ENCODE measurements at places on chromosomes 3 and 15.

- DNase-seq, result no peak
Observed at GRCh38 chr3:139728414-139728813, 50.6 kb upstream of the NMNAT3 start.

GRCh38 chr15:99210334-99210733 is 39.0 kb downstream of the TTC23 start:
- no peak for DNase-seq

DNA sequence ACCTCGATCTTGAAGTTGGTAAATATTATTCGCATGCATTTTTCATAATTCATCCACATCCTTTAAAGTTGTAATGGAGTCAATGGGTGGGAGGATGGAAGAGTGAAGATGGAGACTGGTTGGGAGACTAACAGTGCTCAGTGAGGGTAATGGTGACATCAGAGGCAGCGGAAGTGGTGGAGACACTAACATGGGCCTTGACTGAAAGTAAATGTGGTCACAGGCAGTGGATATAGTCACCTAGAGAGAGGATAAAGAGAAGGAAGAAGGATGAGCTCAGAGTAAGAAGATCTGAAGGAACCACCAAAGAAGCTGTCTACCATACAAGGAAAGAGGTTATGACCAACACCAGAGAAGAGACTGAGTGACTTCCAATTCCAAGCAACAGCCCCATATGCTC is 281.6 kb upstream of the STT3B start:
- DNase-seq, result no peak

GRCh38 chr3:61415201-61415600 is 146.2 kb upstream of the PTPRG start:
- no peak for DNase-seq

DNA sequence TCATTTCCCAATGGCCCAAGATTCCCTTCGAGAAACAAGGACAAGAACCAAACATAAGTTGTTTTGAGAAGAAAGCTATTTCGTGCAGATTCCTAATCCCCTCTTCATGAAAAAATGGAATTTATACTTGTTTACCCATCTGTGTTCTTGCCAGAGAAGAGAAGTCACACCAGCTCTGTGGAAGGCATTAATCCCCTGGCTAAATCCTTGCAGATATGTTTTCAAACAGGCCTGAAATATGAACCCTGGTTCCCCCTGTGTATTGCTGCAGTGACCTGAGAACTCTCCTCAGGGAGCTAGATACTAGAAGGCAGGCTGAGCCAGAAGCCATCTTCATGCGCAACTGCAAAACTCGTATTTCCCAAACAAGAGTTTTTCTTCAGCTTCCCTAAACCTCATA is 337.7 kb downstream of the NEK10 start:
- DNase-seq, result no peak

DNA sequence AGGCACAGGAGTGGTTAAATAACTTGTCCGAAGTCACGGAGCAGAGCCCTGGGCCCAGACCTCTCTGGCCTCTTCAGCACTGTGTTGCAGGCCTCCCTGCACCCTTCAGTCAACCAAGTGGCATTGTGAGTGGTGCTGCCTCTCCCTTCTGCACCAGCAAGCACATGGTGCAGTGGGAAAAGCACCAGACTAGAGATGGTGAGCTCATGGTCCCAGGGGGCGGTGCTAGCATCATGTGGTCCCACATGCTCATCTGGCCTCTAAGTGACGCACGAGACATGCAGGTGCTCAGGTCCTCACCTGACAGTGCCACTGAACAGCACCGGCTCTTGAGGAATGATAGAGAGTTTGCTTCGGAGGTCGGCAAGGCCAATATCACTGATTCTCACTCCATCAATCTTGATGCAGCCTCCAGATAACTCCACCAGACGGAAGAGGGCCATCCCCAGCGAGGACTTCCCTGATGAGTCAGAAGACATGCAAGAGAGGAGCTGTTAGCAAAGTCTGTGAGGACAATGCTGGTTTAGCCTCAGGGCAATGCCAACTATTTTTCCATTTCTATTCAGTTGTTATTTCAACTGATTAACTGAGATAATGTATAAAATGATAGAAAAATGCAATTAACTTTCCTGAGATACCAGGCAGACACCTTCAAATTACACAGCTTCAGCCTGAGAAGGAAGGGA is 53.1 kb upstream of the PARL start:
- no peak for DNase-seq

- DNase-seq, result no peak
Observed at GRCh38 chr3:140723576-140723975, 45.7 kb downstream of the TRIM42 start.

GRCh38 chr15:91051248-91051647 is 28.9 kb upstream of the VPS33B start:
- no peak for DNase-seq

DNA sequence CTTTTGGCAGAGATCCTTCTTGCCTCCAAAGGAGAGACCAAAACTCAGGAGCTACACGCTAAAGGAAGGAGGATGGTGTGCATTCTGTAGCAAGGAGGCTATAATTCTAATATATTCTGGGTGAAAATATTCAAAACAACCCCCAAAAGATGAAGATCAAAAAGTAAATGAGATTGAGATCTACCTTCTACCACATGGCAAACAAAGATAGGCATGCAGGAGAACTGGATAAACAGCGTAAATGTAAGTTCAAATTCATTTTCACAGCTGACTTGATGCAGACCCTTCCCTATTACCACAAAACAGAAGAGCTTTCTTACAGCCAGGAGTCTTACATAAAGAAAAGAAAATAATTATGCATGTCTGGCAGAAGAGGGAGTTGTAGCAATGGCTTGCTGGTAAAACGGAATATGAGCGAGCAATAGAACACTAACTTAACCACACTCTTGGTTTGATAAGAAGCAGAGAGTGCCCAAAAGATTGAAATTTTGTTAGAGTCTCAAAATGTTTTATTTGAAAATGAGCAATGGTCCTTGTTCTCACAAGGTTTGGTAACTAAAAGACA is 272.7 kb downstream of the MECOM start:
- no peak for DNase-seq

- DNase-seq, result no peak
Observed at GRCh38 chr3:124158168-124158881, 166.4 kb upstream of the ROPN1 start.

Measured in gastrocnemius medialis (tissue), 4 donors.